ENCODE measurements at places on chromosomes 3 and 15. TPM values are rescaled to one million over a fixed set of nuclear protein-coding genes. Genes with fewer than 3 reads are reported as not detected.

DNA sequence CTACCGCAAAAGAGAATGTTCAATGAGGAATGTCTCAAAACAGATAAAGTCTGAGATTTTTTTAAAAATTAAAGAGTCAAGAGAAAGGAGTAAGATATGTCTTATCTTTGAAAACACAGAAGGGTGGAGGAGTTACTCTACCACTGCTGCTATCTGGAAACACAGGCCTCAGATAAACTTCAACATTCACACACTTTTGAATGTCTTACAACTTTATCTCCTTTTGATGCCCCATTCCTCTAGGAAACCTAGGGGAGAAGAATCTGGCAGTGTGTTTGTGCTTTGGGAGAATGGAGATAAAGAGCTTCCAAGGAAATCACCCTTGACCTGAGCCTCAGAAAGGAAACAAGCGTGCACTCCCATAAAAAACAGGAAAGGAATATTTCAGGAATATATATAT lies 468.2 kb downstream of the PLOD2 start:
- DNase-seq: no peak

- DNase-seq: no peak
Observed at GRCh38 chr3:116002235-116002634, 378.9 kb downstream of the GAP43 start.

Gene LIPC
- 0.36 TPM for polyA plus RNA-seq

DNA sequence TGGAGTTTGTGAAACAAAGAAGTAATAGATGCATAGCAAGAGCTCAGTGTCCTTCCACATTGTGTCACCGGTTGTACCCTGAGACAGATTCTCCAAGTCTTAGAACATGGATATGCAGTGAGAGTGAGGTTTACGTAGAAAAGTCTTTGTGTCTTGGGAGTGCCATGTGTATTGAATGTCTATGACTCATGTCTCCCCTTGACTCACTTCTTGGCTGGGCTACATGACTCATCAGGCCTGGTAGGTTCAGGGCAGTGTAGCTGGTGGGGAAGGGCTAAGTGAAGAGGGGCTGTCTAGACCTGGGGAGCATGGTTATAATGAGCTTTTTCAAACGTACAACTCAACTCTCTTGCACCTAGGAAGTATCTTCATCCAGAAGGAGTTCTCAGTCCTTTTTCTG lies 167.4 kb downstream of the GAP43 start:
- DNase-seq: no peak

- DNase-seq: no peak
Observed at GRCh38 chr3:125037498-125038150, 18.2 kb downstream of the HEG1 start.

GRCh38 chr15:91867581-91868026 lies 14.1 kb downstream of the SLCO3A1 start:
- DNase-seq: peak; percentile 88

DNA sequence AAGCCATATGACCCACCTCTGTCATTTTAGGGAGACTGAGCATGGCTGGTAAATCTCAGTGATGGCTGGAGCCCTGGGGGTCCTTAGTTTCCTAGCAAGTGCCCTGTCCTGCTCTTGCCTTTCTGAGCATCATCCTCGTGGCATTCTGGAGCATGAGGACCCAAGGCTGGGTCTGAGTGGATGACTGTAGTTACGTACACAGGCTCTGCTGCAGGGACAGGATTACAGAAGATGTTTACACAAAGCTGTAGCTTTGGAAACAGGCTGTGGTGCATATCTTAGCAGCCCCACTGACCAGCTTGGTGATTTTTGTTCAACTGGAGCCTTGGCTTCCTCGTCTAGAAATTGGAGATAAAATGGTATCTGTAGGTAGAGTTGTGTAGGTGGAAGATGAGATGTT lies 272.9 kb upstream of the CTDSPL start:
- no peak for DNase-seq

DNA sequence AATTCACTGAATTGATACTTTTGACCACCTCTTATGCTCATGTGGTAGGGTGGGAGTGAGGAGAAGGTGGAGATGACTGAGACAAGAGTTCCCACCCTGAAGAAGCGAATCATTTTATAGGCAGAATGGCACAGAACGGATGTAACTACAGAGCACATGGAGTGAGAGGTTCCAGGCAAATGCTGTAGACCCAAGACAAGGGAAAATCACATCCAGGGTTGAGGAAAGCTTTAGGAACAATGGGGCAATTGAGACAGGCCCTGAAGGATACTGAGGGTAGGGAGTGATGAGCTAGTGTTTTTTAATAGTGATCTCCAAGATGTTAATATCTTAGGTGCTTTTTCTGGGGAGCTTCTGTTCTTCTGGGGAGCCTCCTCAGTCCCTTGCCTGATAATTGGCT lies 8.1 kb downstream of the PCCB start:
- DNase-seq: no peak

DNA sequence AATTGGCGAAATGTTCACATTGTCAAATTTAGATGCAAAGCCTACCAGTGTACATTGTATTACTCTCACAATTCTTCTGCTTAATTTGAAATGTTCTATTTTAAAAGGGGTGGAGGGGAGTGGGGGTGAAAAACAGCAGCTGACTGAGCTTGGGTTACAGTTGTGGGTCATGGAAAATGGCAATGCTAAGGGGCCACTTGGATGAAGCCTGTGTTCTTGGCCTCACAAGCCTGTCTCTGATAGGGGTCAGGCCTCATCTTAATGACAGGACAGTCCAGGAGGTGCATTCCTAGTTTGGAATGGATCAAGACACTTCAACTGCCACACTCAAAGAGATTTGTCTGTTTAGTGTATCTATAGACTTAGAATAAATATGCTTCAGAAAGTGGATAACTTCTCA lies 158.2 kb downstream of the TNIK start:
- no peak for DNase-seq

Data from muscle of back (tissue), 13 donors.